ENCODE measurements at places on chromosomes 2 and 18.

- peak; percentile 13 for DNase-seq
Observed at GRCh38 chr2:774436-774835, 97.2 kb upstream of the TMEM18 start.

DNA sequence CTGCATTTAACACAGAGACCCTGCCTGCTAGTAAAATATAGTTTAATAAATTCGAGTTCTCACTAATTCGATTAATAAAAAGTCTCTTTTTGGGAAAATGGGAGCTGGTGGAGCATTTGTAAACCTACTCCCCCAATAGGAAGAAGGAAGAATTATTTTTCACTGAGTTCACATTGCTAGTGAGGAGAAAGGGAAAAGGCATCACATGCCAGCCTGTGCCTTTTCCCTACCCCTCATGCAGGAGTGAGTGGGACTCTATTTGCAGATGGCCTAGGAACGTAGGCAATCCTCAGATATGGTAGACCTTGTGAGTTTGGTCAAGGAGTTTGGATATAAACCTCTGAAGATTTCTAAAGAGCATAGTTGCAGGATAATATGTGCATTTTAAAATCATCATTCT lies 218.4 kb upstream of the TRIB2 start:
- DNase-seq, result no peak

- DNase-seq, result no peak
Observed at GRCh38 chr2:143162997-143163396, 33.8 kb downstream of the ARHGAP15 start.

DNA sequence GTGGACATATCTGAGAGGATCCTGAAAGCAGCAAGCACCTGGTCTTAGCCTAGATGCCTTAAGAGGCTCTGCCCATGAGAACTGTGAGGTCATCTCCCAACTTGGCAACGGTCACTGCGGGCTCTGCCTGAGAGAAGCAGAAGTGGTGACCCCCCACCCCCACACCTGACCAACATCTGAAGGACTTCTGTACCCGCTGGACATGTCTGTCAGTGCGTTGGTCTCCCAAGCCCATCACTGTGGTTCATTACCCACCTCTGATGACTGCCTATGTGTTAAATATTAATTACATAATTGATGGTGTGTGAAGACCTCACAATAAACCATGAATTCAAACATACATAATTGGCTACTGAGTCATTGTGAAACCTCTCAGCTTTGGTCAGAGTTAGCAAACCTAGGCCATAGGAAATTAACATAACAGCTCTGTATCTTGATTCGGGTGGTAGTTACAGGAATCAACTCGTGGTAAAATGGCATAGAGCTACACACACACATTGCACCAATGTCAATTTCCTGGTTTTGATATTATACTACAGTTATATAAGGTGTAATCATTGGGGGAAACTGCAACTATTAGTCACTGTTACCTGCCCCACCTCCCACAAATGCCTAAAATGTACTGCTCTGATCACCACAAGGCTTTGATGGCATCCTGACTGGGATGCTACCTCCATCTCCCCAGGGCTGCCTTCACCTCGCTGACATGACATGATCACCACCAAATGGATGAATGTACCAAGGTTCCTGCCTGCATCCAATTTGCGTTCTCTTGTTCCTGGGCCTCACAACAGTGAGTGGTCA lies 4.3 kb upstream of the GALNT1 start:
- DNase-seq, result no peak

GRCh38 chr2:198660501-198660900 lies 797.2 kb downstream of the SATB2 start:
- no peak for DNase-seq

DNA sequence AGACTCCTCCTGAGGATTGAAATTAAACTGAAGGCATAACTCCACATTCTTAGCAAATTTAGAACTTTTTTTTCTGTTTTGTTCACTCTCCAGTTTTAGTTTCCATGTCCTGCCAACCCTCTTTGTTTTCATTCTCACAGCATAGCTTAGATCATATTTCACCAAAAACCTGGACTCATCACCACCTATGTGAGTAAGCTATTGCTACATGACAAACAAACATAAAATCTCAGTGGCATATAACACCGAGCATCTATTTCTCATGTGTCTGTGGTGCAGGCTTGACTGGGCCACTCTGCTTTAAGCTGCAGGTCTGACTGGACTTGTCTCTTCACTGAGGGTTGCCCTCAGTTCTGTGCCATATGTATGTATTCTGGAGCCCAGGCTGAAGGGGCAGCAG lies 385.2 kb downstream of the ARHGAP15 start:
- no peak for DNase-seq

GRCh38 chr2:196130039-196130825 lies 41.1 kb downstream of the STK17B start:
- no peak for DNase-seq

- no peak for DNase-seq
Observed at GRCh38 chr2:59947917-59948541, 605.4 kb downstream of the BCL11A start.

Data from muscle of leg (tissue), 16 donors.